ENCODE measurements at places on chromosomes 3 and 15.
A peak's percentile ranks its signal among the peaks of the same experiment; 100 is the strongest.

DNA sequence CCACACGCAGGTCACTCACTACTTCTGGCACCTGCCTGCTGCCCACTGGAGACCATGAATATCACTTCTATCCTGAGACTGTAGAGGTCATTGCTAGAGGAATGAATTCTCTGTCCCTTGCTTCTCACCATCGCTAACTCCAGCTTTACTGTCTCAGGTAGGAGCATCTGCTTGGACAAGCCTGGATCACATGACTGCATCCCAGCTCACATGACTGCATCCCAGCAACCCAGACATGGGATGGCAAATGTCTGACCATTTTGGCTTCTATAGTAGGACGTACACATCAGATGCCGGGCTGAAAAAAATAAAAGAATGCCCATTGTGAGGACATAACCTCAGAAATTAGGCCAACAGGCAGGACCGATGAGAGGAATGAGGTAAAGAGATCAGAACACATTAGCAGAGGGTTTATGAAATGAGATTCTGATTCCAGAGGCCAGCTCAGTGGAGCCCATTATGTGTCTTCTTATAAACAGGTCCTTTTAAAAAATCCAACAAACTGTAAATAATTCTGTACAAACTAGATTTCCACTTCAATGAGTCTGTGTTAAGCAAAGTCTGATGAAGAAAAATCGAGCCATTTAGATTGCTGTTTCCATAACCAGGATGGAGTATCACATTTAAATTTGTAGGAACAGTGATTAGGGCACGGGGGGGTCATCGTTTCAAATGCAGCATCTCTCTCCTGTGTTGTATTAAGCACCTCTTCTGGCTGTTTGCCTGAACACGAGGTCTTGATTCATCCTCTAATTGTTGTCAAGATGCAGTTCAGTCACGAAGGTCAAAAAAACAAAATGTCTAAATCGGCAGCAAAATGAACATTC lies 126.7 kb downstream of the MTHFS start:
- DNase-seq, result no peak

GRCh38 chr3:152302521-152303021 lies 33.8 kb downstream of the MBNL1 start:
- DNase-seq, result peak; percentile 68

- DNase-seq, result no peak
Observed at GRCh38 chr3:20842002-20842401, 656.0 kb upstream of the SGO1 start.

GRCh38 chr15:73338058-73338457 lies 30.7 kb downstream of the HCN4 start:
- no peak for DNase-seq

GRCh38 chr3:120450600-120451271 lies at the start of gene FSTL1:
TSS of gene FSTL1 (minus strand) at chr3:120450992. CDS start at chr3:120450746, 246 bp downstream.
- DNase-seq, result peak; percentile 19

DNA sequence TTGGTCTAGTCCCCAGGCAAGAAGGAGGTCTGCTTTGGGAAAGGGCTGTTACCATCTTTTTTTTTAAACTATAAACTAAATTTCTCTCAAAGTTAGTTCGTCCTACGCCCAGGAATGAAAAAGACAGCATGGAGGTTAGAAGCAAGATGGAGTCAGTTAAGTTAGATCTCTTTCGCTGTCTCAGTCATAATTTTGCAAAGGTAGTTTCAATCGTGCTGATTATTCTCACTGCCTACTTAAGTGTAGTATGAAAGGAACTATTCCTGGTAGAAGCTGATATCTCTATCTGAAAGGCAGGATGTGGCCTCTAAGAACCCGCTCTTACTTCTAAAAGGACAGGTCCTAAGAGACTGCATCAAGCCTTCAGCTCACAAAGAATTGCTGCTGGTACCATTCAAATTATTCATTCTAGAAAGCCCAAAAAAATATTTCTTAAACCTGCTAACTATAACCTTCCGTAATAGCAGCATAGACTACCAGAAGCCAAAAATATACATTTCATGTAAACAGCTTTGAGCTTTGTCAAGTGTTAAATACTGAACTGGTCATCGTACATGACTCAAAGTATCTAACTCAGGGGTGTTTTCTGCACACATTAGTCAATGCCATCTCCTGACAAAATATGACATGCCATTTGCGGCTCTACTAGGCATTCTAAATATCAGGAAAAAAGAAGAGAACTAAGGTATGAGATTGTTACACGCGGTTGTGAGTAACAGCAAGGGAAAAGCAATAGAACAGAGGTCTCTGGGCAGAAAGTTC lies 96.0 kb upstream of the CCDC80 start:
- DNase-seq, result no peak

DNA sequence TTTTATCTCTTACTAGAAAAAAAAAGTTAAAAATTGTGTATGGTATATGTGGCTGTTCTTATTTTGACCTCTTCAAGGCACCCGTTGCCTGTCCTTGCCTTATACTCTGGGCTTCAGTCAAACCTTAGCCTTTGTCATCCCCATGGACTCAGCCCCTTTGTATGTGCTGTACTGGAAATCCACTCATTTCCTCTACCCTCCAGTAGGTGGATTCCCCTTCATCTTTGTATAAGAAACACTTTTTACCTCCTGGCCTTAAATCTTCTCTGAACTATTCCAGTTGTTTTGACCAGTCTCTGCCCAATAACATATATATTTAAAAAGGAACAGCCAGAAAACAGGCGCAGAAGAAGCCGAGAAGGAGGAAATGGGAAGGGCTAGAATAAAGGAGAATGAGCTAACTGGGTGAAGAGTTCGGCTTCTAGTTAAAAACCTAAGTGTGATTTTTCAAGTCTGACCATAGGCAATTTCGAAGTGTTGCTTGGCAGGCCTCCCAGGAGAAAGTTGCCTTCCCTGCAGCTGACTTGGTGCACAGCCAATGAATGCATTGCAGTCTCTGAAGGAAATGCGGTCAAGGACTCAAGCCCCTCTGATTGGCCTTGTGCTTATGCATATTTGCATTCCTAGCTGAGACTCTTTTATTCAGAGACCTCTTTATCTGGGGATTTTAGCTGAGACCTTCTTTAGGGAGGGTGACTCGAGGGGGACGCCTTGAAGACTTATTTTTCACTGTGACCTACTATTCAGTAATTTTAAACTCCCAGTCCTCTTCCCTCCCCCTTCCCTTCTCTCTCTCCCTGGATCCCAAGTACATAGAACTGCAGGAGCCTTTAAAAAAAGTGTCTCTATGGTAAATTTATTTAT lies 277.4 kb downstream of the ROBO1 start:
- no peak for DNase-seq

- DNase-seq, result no peak
Observed at GRCh38 chr3:24548278-24548677, 53.6 kb upstream of the THRB start.

DNA sequence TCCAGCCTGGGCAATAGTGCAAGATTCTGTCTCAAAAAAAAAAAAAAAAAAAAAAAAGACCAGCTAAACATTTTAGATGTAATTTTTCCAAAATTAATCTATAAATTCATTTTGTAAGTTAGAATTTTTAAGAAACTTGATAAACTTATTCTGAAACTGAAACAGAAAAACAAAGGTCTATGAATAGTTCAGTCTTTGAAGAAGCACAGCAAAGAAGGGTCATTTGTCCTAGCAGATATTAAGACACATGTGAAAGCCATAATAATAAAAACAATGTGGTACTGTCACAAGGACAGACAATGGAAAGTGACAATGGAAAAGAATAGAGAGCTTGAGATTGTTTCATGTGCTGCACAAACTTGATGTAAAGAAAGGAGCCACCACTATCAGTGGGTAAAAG lies 29.0 kb upstream of the PRSS50 start:
- DNase-seq, result no peak

- DNase-seq, result no peak
Observed at GRCh38 chr15:81071120-81071519, 63.0 kb upstream of the CFAP161 start.

- peak; percentile 5 for DNase-seq
Observed at GRCh38 chr3:24521420-24522145, 26.9 kb upstream of the THRB start.

DNA sequence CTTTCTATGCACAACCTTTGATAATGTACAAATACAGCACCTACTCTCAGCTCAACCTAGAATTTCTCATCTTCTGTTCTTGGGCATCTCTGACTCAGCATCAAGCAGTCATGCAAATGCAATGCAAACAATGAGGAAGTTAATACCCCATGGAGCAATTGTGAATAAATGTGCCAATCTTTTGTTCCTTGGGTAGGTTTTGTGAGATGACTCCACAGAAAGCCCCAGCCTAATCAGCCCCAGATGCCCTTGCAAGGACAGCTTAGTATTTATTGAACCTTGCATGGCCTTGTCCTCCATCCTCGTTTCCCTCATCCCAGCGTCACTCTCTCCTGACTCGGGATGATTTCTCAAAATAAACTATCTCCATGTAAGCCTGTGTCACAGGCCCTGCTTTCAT lies 494.7 kb upstream of the NECTIN3 start:
- DNase-seq, result peak; percentile 6

- DNase-seq, result no peak
Observed at GRCh38 chr3:42403737-42404136, 6.7 kb downstream of the LYZL4 start.

DNA sequence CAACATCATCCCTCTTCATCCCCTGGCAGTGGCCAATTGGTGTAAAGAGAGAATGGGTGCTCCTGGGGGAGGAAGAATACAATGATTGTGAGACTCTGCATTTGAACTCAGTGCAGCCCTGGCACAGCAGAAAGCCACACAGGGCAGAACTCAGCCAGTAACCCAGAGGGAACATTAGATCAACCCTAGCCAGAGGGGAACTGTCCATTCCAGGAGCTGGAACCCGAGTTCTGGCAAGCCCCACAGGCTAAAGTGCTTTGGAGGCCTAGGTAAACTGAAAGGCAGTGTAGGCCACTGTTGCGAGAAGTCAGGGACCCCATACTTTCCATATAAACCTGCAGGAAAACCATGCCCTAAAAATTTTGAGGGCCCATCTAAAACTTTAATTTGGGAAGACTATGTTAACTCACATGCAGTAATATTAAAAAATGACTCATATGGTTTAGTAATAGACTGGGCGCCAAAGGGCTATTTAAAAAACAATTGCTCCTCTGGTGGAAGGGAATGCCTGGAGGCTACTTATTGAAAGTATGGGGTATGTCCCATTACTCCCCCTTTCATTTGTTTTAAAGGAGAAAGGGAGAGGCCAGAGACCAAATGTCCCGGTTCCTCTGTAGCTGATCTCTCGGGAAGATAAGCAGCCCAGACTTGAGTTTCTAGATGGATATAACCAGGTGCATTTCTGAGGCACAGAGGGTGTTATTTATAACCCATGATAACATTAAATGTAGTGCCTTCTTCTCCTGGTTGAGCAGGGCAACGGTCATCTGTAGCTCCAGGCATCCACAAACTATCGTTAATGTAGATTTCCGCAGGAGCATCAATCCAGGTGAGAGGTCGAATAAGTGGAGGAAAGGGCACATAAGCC lies 5.8 kb upstream of the RAD51 start:
- DNase-seq, result no peak

- no peak for DNase-seq
Observed at GRCh38 chr3:57252404-57252803, 24.9 kb downstream of the APPL1 start.

DNA sequence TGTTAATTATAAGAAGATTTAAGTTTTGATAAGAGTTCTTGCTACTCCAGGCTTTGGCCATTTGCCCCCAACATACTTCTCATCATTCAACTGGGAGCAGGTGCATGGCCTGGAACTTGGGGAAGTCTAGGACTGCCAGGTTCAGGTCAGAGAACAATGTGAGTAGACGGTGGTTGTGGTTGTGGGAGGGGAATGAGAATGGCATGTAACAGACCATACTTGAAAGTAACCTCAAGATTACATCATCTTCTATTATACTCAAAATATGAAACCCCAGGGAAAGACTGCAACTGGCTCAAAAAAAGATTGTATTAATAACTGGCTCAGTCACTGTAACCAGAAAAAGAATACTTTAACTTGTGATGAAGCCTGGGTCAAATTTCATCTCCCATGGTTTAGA lies 364.9 kb upstream of the DPPA4 start:
- DNase-seq, result no peak

- no peak for DNase-seq
Observed at GRCh38 chr3:8554696-8555095, 53.1 kb downstream of the LMCD1 start.

DNA sequence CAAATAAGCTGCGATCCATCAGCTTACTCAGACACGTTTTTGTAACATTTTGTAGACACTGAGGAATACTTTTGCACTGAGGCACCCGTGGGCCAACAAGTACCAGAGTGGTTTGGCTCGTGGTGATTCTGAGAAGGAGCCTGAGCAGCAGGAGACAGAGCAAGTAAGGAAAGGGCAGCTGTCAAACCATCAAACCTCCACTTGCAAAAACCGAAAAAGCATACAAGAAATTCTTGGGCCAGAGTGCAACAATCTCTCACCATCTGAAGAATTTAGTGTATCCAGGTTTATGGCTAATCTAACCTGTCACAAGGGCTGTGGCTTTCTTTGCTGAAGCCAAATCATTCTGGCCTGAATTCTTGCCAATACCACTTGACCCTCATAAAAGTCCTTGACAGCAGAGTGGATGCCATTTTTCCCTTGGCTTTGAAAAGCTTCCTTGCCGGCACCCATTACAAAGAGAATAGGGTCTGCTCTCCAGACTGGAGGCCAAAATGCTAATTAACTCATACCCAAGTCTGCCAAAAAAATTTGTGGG lies 56.7 kb downstream of the MYO1E start:
- DNase-seq, result no peak

DNA sequence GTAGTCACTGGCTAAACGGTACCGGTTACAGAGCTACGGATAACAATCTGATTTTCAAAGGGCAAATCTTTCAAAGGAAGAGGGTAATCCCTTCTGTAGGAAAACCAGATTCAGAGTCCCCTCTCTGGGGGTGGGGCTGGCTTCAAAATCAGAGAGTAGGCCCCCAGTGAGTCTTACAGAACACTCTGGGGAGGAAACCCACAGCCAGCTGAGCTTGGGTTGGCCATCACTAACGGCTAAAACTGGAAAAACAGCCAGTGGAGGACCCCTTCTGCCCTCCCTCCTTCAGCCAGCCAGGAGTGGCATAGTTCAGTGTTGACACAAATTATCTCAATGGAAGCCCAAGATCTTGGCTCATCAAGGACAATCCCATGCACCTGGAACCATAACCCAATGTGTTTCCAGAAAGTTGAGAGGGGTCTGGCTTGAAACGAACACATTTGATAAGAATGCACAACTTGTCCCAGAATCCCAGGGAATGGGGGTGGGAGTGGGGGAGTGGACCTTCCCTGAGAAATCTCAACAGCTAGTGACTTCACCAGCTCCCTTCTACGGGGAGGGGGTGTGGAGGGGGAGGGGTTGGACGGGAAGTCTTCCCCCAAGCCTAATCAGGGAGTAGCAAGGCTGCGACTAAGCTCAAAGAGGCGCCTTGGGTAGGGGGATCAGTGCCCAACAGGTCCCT lies 1.0 kb downstream of the RASL12 start:
- no peak for DNase-seq

GRCh38 chr3:147472846-147473245 lies 63.7 kb downstream of the ZIC1 start:
- DNase-seq, result no peak

Data from NCI-H2081 (cell line).